ENCODE measurements at places on chromosomes 11 and 22.

- no peak for DNase-seq
Observed at GRCh38 chr22:29148036-29148435, 57.7 kb upstream of the EMID1 start.

GRCh38 chr11:9861860-9862725, 198.2 kb downstream of the SWAP70 start:
- DNase-seq, result peak; percentile 56

DNA sequence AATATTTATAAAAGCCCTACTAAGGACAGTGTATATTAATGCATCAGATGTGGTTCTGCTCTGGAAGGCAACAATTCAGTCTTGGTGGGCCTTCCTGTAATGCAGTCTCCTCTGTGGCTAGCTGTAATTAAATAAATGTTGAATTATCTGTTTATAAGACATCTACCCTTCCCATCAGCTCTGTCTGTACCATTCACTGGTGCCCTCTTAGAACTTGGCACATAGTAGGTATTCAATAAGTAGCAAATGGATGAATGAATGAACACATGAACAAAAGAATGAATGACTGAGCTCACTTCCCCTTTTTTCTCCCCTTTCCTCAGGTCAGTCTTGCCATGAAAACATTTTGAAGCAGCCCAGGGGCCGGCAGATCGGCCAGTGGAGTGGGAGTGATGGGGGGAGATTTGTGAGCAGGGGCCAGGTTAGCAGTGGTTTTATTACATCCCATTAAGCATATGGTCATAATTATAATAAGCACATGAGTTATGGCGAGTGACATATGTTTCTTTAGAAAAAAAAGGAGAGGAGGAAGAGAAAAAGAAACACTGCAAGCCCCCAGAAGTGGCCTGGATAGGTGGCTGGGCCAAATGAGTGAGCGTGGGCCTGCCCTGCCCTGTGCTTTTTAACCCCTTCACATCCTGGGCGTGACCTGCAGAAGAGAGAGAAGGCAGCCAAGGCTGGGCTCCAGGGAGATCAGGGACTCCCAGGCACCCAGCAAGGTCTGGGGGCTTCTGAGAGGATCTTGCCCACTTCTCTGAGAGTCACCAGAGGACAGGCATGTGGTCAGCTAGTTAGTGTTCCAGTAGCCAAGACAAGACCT, 48.6 kb upstream of the CD82 start:
- DNase-seq, result no peak

GRCh38 chr11:33933602-33934001, 41.7 kb upstream of the LMO2 start:
- no peak for DNase-seq

GRCh38 chr11:64876835-64877341, 1.5 kb downstream of the EHD1 start:
- peak; percentile 30 for DNase-seq

DNA sequence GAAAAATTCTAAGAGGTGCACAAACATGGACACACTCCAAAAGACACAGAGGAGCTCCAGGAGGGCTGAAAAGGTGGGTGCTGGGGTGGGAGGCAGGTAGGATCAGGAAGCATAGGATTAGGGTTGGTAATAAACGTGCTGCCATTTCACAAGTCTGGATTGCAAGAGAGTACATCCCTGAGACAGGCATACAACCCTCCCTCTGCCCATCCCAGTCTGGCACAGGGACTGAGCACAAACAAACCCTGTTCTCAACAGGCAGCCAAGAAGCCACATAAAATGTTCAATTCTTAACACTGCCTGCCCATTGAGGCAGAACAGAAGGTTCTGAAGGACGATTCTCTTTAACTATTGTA, 18.5 kb downstream of the SLC35F2 start:
- DNase-seq, result no peak

- DNase-seq, result no peak
Observed at GRCh38 chr11:83976086-83976485, 689.9 kb upstream of the CCDC90B start.

DNA sequence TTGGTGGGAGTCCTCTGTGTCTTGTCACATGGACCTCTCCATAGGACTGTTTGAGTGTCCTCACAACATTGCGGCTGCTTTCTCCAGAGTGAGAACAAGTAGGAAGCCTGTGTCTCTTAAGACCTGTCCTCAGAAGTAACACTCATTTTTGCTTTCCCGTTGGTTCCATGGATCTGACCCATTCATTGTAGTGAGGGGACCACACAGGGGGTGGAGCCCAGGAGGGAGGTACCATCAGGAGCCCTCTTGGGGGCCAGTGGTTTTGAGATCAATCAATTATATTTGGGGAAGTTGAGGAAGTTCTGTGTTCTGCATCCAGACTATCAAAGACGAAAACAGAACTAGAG, 5.4 kb upstream of the ELFN2 start:
- no peak for DNase-seq

- no peak for DNase-seq
Observed at GRCh38 chr11:30753994-30754393, 167.8 kb upstream of the MPPED2 start.

DNA sequence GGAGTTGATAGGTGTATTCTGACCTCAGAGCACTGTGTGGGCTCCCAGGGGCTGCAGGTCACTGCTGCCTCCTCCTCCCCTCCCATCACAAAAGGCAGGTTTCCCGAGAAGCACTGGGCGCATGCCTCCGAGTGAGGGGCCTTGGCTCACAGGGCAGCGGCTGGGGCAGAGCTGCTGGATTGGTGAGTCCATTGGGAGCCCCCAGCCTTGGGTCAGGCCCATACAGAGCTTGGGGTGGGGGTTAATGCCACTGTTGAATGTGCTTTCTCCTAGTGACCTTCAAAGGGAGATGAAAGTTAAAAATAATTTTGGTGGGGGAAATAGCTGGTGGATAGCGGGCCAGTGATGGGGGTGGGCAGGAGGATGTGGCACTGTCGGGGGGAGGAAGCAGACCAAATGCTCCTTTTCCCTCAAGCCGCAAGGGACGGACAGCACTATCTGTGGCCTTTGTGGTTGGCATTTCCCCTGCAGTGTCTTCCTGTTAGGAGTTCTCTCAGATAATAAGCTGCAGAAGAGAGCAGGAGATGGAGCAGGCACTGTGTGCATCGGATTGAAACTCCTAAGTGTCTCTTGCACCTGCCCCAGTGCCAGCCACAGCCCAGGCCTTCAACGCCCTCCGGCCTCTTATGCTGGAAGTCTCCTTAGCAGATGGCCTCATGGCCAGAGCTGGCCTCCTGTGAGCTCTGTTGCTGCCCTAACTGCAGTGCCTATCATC, 3.2 kb downstream of the TUBA8 start:
- no peak for DNase-seq

GRCh38 chr11:57643802-57644201, 5.9 kb downstream of the YPEL4 start:
- no peak for DNase-seq

DNA sequence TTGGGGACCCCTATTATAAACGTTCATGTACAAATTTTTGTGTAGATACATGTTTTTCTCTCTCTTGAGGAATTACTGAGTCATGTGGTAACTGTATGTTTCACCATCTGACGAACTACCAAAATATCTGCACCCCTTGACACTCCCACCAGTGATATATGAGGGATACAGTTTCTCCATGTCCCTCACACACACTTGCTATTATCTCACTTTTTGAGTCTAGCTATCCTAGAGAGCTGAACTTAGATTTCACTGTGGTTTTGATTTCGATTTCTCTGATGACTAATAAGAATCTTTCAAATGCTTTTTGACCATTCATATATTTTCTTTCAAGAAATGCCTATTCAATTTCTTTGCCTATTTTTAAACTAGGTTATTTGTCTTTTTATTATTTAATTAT, 200.2 kb downstream of the PGR start:
- DNase-seq, result no peak

DNA sequence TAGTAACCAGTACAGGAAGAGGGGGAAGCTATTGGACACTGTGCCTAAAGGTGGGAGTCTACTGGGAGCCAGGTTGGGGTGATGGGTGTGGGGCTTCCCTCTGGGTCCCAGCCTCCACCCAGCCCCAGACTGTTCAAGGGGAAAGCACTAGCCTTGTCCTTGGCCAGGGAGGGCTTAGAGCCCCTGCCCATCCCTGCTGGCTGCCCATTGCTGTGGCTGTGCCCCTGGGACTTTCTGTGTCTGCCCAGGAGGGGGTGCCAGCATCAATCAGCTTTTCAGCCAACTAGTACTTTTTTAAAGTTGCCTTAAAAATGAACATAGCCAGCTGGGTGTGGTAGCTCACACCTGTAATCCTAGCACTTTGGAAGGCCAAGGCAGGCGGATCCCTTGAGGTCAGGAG, 19.9 kb downstream of the INCENP start:
- no peak for DNase-seq

GRCh38 chr11:77175869-77176539, 48.0 kb downstream of the MYO7A start:
- DNase-seq, result no peak

DNA sequence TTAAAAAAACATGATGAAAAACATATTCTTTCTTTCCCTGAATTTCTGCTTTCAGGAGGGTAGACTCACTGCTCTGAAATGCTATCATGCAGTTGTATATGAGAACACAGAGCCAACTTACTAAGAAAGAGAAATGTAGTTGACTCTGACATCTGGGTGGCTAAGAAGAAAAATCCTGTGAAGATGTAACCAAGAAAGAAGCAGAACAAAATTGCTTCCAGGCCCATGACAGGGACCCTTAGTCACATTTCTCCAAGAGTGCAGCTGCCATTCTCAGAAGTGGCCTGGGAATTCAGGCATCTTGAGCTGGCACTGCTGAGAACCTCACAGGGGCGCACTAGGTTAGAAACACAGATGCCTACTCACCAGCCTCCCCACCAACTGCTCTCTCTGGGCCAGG, 73.6 kb downstream of the RPL27A start:
- no peak for DNase-seq

DNA sequence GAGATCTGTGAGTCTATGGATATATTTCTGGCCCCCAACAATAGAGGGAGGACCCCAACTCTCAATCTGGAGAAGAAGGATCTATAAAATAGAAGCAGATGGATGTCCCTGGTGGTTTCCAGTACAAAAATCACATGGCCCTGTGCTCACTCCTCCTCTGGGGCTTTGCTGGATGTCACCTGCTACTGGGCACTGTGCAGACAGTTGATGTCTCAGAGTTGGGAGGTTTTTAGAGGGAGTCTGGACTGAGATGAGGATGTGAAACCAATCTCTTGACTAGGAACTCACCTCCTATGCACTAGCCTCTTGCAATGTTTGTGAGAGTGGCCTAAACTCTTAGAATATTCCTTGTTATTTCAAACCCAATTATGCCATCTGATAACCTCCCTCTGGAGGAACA, 107.2 kb downstream of the SCN3B start:
- no peak for DNase-seq

DNA sequence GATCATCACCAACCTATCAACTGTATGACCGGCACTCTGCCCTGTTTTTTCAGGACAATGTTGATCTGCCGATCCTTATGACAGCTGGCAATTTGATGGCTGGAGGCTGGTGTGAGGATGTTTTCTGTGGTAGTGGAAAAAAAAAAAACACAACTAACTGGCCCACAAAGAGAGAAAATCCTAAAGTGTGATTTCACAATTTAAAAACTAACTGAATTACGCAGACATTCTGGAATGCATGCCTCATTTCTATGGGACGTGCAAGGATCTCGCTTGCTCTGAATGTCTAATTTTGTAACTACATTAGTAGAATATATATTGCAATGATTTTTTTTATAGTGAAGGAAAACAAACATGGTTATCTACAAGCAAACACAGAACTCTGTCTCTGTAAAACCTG, 590.5 kb downstream of the ETS1 start:
- DNase-seq, result no peak

GRCh38 chr11:120546312-120547205, 35.0 kb downstream of the GRIK4 start:
- DNase-seq, result no peak

- DNase-seq, result peak; percentile 78
Observed at GRCh38 chr22:30396871-30397655, at the start of gene SEC14L2. TSS of gene SEC14L2 (plus strand) at chr22:30397018. CDS start at chr22:30397117, 99 bp downstream.

- DNase-seq, result no peak
Observed at GRCh38 chr11:43278193-43278956, 33.4 kb upstream of the API5 start.

GRCh38 chr11:115761348-115761747, 257.1 kb upstream of the CADM1 start:
- DNase-seq, result no peak

DNA sequence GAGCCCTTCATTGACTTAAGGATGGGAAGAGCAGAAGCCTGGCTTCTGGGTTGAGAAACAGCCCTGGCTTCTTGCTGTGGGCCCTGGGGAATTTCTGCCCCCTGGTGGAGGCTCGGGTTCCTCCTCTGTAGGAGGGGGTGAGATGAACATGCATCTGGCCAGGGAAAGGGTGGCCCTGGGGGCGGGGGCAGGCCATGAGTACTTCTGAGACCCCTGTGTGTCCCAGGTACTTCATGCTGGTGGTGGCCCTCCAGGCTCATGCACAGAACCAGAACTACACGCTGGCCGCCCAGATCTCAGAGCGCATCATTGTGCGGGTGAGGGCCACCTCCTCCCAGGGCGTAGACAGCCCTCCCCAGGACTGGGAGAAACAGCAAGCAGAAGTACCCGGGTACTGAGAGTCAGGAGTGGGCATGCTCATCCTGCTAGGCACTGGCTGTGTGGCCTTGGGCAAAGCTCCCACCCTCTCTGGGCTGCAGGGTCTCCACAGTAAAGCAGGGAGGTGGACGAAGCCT, 15.8 kb downstream of the TMEM258 start:
- peak; percentile 78 for DNase-seq

DNA sequence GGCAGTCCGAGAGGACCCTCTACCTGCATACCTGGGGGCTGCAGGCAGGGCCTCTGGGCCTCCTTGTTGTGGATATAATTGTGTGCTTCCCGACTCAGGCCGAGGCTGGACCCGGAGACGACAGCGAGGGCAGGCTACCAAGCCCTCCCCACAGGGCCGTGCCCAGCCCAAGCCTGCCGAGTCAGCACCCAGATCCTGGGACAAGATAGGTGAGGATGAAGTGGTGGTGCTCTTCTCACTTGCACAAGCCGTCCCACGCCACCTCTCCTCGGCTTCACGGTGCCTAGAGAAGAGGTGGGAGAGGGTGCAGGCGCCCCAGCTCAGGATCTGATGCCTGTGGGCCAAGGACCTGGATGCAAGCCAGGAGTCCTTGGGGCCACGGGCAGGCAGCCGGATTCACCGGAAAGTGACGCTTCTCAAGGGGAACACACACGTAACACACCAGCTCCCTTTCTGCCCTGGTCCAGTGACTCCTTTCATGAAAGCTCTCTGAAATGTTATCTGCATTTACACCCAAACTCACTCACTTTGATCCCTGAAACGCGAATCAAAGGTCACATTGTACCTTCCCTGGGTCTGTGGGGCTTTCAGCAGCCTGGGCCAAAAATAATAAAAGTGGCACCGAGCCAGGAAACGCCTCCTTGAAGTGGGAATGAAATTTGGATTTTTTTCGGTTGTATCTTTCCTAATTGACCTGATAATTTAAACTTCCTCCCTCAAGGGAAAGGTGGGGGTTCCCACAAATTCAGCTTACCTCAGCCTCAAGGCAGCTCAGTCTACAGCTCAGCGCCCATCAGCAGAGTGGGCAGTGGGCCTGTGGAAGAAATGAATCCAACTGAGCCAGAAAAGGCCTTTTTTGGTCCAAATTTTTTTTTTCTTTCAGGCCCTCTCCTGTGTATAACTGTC, 1.1 kb upstream of the GNB1L start:
- DNase-seq, result peak; percentile 75

- peak; percentile 73 for DNase-seq
Observed at GRCh38 chr22:37095113-37095512, 14.4 kb downstream of the TMPRSS6 start.
